ENCODE measurements at places on chromosomes 11 and 22.
A peak's percentile ranks its signal among the peaks of the same experiment; 100 is the strongest.

- DNase-seq: no peak
These were observed 71.5 kb upstream of the TTC12 start for GRCh38 chr11:113242767-113243397.

- DNase-seq: peak; percentile 78
These were observed 22.0 kb downstream of the MFNG start for GRCh38 chr22:37464181-37464580.

GRCh38 chr11:22884217-22884616 is 23.9 kb upstream of the CCDC179 start:
- no peak for DNase-seq

- no peak for DNase-seq
These were observed 10.4 kb upstream of the WNT11 start for GRCh38 chr11:76216536-76217325.

- no peak for DNase-seq
These were observed 5.1 kb downstream of the ZNF70 start for GRCh38 chr22:23745791-23746190.
